ENCODE measurements at places on chromosomes 16 and 17.

GRCh38 chr16:25568991-25569390 lies 122.8 kb upstream of the HS3ST4 start:
- no peak for ATAC-seq

DNA sequence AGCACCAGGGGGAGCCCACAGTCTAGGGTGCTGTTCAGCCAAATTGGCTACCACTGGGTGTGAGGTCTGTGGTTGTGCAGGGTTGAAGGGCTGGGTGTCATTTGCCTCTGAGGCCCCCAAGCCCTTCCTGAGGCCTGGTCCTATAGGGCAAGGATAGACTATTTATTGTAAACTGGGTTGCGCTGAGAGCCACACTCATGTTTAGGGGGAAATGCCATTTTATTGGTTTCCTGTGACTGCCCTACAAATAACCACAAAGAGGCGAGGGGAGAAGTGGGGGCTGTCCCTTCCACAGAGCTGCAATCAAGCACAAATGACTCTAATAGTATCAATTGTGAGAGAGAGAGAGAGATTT lies 3.6 kb upstream of the ZCCHC14 start:
- no peak for ATAC-seq

GRCh38 chr17:46135126-46135812 lies 58.0 kb downstream of the KANSL1 start:
- ATAC-seq = no peak

DNA sequence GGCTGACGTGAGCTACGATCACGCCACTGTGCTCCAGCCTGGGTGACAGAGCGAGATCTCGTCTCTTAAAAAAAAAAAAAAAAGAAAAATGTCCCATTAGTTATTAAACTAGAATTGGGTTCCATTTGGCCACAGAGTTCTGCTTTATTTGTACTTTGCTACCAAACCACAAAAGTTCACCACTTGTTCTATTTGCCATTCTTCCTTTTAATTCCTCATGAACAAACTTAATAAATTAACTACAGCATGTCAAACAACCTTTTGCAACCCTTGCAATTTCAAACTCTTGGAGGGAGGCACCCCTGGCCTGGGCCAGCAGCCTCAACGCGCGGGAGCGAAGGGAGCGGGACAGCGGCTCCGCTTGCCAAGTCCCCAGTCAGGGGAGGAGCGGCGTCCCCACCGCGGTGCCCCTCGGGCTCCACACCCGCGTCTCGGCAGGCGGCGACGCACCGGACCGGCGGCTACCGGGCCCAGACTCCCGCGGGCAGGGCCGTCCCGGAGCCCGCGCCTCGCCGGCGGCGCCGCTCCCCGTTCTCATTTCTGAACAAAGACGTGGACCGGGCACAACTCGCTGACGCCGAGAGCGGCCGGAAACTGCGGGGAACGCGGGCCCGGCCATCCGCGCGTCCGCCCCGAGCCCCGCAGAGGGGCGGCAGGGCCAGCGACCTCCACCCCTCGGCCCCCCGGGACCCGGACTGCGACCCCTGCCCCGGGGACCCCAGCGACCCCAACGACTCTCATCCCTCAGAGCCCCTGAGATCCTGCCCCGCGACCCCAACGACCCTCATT lies 775 bp downstream of the CYTH1 start:
- ATAC-seq = peak; percentile 50

- peak; percentile 16 for ATAC-seq
Measured at GRCh38 chr17:18218756-18219415, 6.5 kb upstream of the LLGL1 start.

DNA sequence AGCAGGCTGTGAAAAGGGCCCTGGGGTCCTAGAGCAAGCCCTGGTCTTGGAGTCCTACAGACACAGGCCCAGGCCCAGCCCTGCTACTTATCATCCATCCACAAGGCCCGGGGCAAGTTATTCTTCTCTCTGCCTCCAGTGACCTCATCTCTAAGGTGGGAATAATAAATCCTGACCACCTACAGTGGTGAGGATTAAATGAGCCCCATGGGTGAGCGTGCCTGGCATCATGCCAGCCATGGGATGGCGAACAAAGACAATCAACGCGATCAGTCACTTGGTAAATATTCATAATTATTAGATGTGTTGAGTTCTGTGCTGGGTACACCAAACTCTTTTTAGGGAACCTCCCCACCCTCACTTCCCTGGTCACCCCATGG lies 5.5 kb downstream of the KRT15 start:
- no peak for ATAC-seq

DNA sequence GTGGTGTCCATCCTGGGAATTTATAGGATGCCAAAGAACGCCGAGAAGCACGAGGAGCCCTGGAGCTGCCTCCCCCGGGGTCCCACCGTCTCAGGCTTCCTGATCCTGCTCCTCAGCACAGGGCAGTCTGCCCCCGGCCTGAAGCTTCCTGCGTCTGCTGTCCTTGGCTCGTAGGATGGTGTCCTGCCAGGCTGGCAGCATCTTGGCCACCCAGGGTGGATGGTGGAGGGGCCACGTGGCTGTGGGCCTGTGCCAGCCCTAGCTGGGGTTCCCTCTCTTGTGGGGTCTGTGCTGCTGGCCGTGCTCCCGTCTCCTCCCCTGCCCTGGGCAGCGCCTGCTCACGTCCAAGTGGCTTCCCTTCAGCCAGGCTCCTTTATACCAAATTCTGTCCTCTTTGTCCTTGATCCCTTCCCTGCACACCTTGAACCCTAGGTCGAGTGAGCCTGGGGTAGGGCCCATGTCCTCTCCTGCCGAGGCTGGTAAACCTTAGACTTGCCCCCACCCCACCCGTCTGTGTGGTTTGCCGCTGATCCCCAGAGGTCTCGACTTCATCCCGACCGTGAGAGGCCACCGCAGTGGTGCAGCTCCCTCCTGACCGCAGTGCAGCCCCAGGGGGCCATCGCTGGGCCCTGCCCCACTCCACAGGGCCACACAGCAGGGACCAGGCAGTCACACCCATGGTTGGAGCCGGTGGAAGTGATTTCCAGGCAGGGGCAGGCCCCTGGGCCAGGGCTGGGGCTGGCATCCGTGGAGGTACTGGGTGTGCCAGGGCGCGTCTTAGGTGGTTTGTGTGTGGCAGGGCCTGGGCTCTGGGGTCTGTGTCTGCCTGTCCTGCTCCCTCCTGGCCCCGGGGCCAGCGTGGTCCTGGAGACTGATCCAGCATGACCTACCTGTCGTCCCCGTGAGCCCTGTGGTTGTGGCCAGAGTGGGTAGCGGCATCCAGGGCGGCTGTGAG lies 46.5 kb downstream of the BAIAP2 start:
- no peak for ATAC-seq

- ATAC-seq = peak; percentile 80
Measured at GRCh38 chr17:79082311-79083190, 7.9 kb downstream of the ENGASE start.

DNA sequence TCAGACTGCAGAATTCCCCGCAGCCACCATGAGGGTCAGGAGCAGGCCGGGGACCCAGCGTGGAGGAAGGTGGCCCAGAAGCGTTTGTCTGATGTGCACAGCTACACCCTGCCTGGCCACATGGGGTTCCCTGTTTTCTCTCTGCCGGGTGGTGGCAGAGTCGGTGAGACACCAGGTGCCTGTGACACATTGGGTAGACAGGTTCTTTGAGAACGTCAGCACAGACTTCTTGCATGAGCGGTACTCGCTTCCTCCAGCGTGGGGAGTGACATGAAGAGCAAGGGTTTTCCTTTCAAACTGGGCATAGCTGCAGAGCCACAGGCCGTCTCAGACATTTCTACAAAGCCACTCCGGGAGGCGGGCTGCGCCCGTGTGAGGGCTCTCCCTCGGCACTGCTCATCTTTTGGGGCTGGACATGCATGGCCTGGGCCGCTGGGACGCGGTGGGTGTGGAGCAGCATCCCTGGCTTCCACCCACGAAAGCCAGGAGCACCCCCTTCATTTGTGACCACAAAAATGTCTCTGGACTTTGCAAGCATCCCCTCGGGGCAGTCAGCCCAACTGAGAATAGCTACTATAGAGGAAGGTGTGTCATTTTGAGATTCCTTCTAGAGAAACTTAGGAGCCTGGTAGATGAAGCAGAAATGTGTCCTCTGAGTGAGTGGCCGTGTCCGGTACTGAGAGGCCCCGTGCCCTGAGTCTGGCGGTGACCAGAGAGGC lies 26.0 kb downstream of the NME3 start:
- peak; percentile 27 for ATAC-seq

- peak; percentile 49 for ATAC-seq
Measured at GRCh38 chr16:48099455-48099854, 56.3 kb downstream of the ABCC12 start.

GRCh38 chr17:58334661-58335060 lies 6.1 kb upstream of the TSPOAP1 start:
- ATAC-seq = no peak

- ATAC-seq = no peak
Measured at GRCh38 chr17:63694950-63695773, 4.8 kb downstream of the LIMD2 start.

DNA sequence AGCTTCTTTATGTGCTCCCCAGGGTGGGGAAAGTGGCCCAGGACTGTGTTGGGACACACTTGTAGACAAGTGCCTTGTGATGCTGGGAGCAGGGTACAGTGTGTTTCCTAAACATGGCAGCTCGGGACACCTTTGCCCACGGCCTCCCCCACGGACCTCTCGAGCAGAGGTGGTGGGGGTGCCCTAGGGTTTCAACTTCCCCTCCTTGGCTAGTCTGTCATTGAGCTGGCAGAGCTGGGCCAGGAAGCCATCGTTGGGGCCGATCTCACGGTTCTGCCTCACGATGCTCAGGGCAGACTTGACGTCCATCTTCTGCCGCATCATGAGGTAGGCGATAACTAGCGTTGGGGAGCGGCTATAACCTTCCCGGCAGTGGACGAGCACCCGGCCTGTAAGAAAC lies 9.4 kb downstream of the DUSP3 start:
- ATAC-seq = no peak

- no peak for ATAC-seq
Measured at GRCh38 chr17:8146381-8147140, 5.6 kb downstream of the PER1 start.

DNA sequence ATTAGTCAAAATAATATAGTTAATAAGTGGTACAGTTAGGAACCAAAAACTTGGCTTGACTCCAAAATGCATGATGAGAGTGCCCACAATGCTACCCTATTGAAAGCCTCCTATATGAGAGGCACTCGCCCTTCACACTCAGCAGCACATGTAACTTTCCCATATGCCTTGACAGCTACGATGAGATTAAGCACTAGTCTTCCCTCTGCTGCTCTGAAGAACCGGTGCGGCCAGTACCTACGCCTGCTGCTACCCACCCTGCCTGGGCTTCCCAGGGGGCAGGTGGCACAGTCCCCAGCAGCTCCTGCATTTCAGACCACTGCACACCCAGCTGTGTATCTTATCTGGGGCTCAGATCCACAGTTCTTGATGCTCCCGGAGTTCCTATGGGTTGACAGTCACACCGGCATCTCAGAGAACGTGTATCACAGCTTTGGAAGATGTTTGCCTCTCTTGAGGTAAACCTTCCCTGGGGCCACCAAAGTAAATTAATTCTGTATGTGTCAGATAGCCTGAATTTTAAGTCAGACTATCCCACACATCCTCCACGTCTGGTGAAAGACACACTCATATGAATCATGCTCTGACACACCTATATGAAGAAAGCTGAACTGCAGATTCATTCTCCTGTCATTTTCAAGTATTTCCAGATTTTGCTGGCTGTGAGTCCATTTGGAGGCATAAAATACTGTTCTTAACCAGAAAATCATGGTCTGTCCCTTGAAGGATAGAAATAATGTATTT lies 77.8 kb downstream of the MYH10 start:
- no peak for ATAC-seq

DNA sequence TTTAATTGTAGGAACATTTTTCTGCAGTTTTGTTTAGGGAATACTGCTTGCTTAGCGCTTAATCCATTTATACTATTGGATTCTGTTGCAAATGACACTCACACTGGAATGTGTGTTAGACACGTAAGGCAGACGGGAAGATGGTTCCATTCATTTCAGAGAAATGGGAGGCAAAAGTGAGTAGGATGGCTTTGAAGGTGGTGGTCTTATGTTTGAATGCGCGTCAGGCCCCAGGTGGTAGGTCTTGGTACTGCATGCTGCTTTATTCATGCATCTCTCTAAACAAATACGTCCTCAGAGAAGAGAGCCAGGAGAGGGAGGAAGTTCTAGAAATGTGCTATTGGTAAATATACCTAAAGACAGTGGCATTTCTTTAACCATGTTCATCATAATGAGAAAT lies 997.6 kb upstream of the RBFOX1 start:
- ATAC-seq = no peak

DNA sequence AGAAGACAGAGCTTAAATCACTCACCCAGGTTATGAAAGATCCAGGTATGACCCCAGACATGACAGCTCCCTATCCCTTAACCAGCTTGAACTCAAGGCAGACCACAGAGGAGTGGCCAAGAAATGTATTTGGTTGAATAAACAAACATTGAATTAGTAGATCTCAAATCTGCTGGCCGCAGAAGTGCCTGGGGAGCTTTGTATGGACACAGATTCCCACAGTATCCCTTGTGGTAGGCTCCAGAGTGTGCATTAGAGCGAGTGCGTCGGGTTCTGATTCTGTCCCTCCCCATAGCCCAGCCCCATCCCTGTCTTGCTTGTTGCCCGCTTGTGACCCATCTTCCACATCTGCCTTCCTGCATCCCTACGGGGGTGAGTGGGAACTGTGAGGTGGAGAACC lies 118.8 kb upstream of the FOXF1 start:
- no peak for ATAC-seq

DNA sequence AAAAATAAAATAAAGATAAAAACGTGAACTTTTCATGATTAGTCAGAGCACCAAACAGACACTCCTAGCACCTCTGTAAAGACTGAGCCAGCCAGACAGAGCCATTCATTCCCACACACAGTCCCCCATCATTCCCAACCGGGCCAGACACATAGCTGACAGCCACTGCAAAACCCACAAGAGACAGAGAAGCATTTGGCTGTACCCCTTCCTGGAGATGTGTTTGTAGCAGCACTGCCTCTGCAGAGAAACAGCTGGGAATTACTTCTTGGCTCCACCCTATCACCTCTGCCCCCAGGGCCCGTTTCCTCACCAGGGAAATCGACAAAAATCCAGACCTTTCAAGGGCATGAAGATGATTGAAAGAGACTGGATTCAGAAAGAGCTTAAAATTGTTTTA lies 46.4 kb downstream of the MYH11 start:
- ATAC-seq = no peak

DNA sequence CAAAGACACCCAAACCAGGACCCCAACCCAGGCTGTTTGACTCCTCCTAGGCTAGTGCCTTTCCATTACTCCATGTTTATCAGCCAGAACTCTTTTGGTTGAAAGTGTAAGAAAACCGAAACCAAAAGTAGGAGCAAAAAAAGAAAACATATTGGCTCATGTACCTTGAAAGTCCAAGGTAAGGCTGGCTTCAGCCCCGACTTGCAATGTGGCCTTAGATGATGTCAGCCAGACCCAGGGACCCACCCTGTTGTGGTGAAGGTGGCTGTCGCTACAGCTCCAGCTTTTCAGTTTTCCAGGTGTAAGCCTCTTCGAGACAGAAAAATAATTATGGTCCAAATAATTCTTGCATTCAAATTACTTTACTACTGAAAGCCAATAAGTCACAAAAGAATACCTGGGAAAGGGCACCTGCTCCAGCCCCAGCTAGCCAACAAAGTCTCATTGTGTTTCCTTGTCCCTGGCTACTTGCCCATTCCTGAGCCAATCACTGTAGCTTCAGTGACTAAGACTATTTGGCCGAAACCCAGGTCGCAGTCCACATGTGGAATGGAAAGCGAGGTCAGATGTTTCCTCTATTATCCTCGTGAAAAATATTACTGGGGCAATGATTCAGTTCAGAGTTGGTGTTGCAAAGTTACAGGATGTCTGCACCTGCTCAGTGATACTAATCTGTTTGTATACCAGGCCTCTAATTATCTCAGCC lies 20.7 kb downstream of the DNAH9 start:
- ATAC-seq = no peak

All from SK-N-SH treated with all-trans-retinoic acid at 6 μM for 48 hours (cell line).